Activated CD4-positive, alpha-beta T cell treated with anti-CD3 and anti-CD28 coated beads, Interleukin-10, Interleukin-2, amounts not matched to agents 100 ng/mL and 50 ng/mL, durations not matched to agents 16 hours and 8 hours (primary cell): ENCODE measurements at places on chromosomes 5 and 9.

GRCh38 chr5:149817539-149818060 is 87.5 kb downstream of the PPARGC1B start:
- DNase-seq = no peak

GRCh38 chr9:38356851-38357250 is 35.7 kb upstream of the ALDH1B1 start:
- no peak for DNase-seq

- no peak for DNase-seq
Observed at GRCh38 chr9:123329329-123329955, 26.6 kb upstream of the CRB2 start.

GRCh38 chr9:16333691-16334090 is 536.8 kb downstream of the BNC2 start:
- DNase-seq = no peak

DNA sequence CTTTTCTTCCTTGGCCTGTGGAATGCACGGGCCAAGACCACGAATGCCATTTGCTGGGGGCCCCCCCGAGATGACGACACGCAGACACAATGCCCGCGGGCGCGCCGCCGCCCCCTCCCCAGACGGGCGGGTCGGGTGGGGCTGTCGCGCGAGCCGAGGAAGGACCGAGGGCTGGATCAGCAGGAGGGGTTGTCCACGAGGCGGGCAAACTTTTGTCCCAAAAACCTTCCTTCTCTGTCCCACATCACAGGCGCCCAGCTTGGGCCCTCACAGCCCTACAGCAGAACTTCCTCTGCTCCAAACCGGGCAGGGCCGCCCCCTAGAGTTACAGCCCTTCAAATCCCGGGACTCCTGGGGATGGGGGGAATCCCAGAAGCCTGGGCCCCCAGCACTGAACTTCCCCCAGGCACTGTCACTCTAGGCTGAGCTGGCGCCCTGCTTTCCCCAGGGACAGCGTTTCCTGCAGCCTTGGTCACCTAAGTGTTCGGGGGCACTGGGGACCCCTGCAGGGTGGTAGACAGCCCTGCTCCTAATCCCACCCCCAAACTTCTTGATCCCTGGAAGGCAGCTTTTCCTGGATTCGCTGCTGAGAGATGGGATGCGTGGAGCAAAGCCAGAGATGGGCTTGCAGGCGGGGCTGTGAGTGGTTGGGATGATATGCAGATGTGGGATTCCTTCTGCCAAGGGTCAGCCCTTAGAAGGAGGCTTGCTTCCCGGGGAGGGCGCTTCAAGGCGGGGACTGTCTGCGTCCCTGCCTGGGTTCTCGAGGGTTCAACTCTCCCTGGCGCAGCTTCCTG is 980 bp downstream of the COL5A1 start:
- no peak for DNase-seq

DNA sequence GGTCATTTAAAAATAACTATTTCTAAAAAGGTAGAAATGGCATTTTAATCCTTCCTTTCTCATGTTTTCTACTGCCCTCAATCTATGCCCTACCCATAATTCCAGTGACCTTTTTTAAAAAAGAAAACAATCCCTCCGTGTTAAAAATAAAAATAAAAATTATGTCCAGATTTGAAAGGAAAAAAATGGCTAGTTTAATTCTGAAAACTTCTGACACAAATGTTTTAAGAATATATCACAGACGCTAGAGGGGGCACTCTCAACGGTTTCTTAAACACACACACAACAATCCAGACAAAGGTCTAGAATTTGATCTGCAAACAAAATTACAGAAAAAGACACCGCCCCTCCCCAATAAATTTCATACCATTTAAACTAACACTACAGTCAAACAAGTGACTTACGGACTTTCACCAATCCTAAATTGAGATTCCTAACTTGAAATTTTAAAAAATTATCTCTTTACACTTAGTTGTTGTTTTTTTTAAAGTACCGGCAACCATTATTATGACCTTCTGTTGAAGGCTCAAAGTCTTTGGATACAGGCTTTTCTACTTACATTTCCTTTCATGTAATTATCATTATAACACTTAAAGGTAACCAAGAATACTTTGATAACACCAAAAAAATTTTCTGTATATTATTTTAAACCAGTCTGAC is 38.2 kb downstream of the CLINT1 start:
- DNase-seq = peak; percentile 51

DNA sequence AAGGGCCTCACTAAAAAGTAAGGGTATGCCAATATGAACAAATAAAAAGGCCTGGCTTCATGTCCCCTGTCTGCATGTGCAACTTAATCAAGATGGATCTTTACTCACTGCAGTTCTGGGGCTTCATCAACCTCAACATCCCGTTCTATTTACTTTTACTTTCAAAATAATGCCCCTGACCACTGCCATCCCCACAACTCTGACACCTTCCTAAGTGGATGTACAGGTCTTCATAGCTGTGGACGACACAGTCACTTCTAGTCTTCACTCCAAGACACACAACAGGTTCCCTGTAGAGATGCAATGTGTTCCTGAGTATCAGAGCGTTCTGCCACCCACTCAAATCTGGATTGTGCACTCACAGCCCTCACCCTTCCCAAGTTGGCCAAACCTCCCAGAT is 136.1 kb downstream of the ENC1 start:
- no peak for DNase-seq

DNA sequence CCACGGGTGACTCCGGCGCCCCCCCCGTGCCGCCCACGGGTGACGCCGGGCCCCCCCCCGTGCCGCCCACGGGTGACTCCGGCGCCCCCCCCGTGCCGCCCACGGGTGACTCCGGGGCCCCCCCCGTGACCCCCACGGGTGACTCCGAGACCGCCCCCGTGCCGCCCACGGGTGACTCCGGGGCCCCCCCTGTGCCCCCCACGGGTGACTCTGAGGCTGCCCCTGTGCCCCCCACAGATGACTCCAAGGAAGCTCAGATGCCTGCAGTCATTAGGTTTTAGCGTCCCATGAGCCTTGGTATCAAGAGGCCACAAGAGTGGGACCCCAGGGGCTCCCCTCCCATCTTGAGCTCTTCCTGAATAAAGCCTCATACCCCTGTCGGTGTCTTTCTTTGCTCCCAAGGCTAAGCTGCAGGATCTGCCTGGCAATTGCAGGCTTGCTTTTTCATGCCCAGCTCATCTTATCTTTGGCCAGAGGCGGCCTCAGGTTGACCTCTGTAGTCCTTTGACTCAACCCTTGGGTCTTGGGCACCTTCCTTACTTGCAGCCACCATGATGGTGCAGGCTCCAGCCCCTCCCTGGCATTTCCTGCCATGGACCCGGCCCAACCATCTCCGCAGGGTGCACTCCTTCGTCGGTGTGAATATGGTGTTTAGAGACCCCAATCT is 9.8 kb downstream of the CEL start:
- DNase-seq = no peak
